ENCODE measurements at places on chromosomes 6 and 20. TPM values are rescaled to one million over a fixed set of nuclear protein-coding genes. Genes with fewer than 3 reads are reported as not detected.
A peak's percentile ranks its signal among the peaks of the same experiment; 100 is the strongest.

PLAGL2 gene
- 34.9 TPM for total RNA-seq

DNA sequence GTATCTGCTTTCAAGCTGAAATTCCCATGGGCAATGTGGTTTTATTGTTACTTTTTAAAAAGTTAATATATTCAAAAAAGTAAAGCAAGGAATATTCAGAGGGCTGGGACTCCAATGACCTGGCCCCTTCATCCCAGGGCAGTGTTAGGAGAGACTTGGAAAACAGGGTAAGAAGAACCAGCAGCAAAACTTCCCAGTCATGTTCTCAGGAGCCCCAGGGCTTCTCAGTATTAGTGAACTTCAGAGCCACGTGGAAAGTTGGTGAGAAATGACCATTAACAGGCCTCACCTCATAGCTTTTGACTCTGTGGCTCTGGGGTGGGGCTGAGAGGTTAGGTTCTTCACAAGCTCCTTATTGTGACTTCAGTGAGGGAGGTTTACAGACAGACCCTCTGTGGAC, 230.4 kb upstream of the KCNG1 start:
- no peak for DNase-seq

FAM83D gene
- total RNA-seq = 4.9 TPM

- no peak for DNase-seq
These were observed 62.0 kb upstream of the HFE start for GRCh38 chr6:26025047-26025893.

- DNase-seq = peak; percentile 77
These were observed at the start of gene RIMS4 for GRCh38 chr20:44810391-44811149. TSS of gene RIMS4 (minus strand) at chr20:44810546. CDS start at chr20:44810271, 275 bp downstream.

MED23 gene
- 38.8 TPM for total RNA-seq

- no peak for DNase-seq
These were observed 3.3 kb upstream of the OXT start for GRCh38 chr20:3068075-3068474.

DNA sequence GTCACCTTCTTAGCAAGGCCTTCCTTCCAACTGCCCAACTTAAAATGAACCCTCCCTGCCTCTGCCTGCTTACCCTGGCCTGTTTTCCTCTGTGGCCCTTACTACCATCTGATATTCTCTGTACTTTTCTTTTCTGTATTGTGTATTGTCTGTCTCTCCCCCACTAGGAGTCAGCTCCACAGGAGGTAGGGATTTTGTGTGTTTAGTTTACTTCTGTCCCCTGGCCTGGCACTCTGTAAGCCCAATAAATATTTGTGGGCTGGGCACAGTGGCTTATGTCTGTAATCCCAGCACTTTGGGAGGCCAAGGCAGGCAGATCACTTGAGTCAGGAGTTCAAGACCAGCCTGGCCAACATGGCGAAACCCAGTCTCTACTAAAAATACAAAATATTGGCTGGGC, 72.8 kb downstream of the RIPOR3 start:
- no peak for DNase-seq

GRCh38 chr6:153941768-153942167, 97.3 kb upstream of the OPRM1 start:
- no peak for DNase-seq

TOX2 gene
- total RNA-seq = 11.0 TPM

KCNK5 gene
- 0.71 TPM for total RNA-seq

GRCh38 chr6:38450717-38451116, 189.0 kb downstream of the BTBD9 start:
- no peak for DNase-seq

DNA sequence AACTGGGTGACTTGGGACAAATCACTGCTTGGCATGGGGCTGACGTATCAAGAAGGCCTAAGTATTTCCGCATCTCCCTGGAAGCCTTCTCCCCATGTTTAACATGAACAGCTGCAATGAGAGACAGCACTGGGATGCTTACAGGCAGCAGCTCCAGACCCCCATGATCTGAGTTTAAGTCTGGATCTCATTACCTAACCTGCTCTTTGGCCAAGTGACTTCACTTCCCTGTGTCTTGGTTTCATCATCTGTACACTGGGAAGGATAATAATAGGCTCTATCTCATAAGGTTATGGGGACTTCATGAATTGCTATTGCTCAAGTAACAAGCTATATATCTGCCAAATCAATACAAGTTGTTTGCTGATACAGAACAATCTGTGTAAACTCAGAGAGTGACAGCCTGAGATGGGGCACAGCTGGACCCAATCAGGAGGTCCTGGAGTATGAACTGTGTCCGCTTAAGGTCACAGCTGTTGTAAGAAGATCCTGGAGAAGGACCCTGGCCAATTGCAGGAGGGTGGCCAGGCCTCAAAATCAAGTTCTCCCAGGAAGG, 56.0 kb downstream of the TGM2 start:
- no peak for DNase-seq

GRCh38 chr6:38974389-38975151, 74.0 kb upstream of the GLP1R start:
- no peak for DNase-seq

QRSL1 gene
- 10.2 TPM for total RNA-seq

JPH2 gene
- 0.07 TPM for total RNA-seq

- no peak for DNase-seq
These were observed 111.8 kb downstream of the MAP7 start for GRCh38 chr6:136438441-136438840.

CD109 gene
- total RNA-seq = 0.49 TPM

- DNase-seq = no peak
These were observed 213.1 kb downstream of the ATXN1 start for GRCh38 chr6:16548121-16548520.

GRCh38 chr20:44993343-44993742, 27.0 kb downstream of the STK4 start:
- DNase-seq = no peak

HLA-C gene
- 13.7 TPM for total RNA-seq
